ENCODE measurements at places on chromosomes 3 and 15.

DNA sequence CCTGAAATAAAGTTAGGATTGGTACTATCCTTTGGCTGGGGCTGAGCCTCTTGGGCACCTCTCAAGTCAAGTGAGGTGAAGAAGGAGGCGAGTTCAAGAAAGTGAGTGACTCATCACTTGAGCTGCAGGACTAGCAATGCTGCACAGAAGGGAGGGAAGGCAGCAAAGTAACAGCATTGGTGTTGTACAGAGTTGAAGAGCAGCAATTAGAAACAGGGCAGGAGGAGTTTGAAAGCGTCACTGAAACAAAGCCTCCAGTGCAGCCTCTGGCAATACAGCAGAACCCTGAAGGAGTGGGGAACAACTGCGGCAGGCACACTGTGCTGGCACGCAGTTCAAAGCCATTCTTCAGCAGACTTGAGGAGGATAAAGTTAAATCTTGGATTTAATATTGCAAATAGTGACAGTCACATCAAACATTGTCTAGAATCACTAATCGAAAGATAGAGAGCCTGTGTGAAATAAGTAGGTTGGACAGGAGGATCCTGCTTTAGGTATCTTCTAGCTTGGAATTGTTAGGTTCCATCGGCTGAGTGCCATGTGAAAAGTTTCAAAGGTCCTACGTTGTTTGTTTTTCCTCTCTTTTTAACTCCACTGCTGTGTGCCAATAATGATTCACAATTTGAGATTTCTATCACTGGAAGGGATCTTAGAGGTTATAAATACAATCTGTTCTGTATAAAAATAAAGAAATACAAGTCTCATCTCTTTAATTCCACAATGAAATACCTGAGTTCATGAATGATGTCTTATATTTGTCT is 479.8 kb downstream of the NAALADL2 start:
- no peak for DNase-seq

- DNase-seq, result no peak
Measured at GRCh38 chr3:147816752-147817151, 407.6 kb downstream of the ZIC1 start.

DNA sequence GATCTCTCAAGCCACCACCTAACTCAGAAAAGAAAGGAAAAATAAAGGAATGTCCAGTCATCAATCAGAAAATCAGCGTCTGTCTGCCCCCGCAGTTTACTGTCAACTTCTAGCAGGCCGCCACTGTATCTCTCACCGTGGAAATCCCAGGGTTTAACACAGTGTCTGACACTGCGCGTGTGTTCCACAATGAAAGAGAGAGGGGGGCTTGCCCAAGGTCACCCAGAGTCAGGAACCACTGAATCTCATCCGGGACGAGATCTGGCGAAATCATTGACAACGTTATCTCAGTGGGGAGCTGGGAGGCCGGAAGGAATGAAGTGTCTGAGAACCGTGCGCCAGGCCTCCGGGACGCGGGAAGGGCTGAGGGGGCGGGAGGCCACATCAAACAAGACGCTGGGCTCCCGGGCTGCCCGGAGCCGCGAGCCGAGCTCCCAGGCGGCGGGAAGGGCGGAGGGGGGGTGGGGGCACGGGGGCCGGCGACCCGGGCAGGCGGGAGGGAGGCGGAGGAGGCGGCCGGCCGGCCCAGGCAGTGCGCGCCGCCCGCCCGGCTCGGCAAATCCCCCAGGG is 2.2 kb upstream of the HES1 start:
- no peak for DNase-seq

DNA sequence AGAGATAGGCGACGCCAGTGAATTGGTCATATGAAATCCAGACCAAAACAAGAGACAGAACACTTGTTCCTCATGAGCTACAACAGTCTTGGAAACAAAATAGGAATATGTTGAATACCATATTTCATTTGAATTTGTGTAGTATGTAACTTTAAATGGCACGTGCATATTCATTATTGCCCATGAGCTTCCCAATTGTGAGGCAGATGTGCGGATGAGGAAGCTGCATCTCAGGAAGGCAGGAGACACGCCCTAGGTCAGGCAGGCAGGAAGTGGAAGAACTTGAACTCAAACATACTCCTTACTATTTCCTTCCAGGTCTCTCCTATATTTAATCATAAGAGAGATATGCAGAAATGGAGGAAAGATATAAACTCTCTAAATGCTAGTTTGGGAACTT is 106.8 kb upstream of the SLC2A2 start:
- DNase-seq, result no peak

- DNase-seq, result no peak
Measured at GRCh38 chr15:40445421-40445922, 4.7 kb downstream of the BAHD1 start.

DNA sequence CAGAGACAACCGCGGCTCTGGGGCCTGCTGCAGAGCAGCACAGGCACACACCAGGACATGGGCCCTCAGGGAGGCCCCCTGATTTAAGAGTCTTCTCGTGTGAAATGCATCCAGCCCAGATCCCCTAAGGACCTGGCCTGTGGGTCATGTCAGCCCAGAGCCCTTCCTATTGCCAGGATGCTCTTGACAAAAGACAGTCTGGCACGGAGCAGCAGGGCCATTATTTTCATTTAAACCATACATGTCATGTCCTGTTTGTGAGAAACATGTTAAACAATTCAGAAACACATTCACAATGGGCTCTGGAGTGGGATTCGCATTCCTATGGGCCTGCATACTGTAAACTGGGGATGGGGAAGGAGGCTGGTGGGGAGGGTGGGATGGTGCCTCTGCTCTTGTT is 367.4 kb upstream of the WNT5A start:
- no peak for DNase-seq

DNA sequence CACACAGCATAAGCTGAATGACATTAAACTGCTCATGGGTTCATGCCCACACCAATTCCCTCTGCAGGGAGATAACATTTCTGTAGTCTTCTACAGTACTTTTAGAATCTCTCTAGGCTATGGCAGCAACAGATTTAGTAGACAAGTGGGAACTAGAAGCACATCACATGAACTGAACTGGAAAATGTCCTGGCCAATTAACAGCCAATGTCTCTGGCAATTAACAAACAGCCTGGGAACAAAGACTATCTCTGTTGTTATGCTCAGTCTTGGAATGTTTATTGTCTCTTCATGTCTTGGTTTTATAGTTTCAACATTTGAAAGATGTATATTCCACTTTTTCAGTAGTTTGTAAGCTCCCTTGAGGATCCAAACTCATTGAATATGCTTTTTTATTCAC is 523.2 kb upstream of the NAALADL2 start:
- no peak for DNase-seq

- DNase-seq, result no peak
Measured at GRCh38 chr15:67809441-67809840, 15.9 kb upstream of the SKOR1 start.

- DNase-seq, result no peak
Measured at GRCh38 chr15:51755790-51756189, 4.4 kb downstream of the TMOD2 start.

DNA sequence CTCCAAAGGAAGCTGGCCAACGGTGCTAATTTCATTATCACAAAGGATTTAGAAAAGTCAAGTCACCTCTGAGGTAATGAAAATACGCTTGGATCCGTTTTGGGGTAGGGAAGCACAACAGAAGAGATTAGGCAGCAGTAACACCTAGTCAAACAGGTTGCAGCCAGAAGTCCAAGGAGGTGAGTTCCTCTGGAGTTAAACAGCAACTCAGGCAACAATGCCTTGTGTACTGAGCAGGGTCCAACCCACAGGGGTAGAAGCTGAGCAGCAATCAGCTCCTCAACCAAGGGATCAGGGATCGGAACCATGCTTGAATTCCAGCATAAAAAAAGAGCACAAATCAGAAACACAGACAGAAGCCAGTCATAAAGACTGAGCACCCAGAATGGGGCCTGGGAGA is 88.1 kb upstream of the SPRED1 start:
- no peak for DNase-seq

- no peak for DNase-seq
Measured at GRCh38 chr3:113908133-113908532, 39.7 kb upstream of the ZDHHC23 start.

- no peak for DNase-seq
Measured at GRCh38 chr3:179760944-179761343, 108.1 kb downstream of the USP13 start.

GRCh38 chr3:134363381-134363755 is 10.9 kb downstream of the AMOTL2 start:
- no peak for DNase-seq

DNA sequence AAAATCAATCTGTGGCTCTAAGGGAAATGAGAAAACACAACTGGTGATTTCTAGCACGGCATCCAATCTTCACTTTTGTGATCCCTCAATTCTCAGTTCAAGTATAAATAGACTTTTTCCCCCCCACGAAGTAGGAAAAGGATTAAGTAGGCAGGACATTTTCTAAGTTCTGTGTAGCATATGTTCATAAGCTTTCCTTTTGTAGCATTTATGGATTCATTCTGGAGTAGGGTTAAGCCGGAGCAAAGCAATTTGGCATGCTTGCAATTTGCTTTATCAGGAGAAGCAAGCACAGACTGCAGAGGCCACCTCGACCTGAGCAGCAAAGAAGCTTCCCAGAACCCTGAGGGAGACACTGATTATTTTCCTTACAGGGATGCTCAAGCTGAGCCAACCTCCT is 66.3 kb downstream of the FHIT start:
- DNase-seq, result no peak

DNA sequence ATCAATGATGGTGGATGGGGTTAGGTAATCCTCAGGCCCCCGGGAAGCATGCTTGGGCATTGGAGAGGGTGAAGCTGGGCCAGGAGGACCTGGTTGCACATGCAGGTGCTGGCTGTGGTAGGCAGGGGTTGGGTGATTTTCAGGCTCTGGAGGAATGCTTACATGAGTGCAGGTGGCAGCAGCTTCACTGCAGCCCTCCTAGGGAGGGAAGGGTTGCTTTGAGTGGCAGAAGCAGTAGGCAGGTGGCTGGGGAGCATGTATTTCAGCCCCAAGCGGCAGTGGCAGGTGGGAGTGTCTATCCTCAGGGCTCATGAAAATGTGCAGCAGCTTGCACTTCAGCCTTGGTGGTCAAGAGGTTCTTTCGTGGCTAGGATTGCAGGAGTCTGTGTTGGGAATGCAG is 230.0 kb upstream of the CTNNB1 start:
- no peak for DNase-seq

DNA sequence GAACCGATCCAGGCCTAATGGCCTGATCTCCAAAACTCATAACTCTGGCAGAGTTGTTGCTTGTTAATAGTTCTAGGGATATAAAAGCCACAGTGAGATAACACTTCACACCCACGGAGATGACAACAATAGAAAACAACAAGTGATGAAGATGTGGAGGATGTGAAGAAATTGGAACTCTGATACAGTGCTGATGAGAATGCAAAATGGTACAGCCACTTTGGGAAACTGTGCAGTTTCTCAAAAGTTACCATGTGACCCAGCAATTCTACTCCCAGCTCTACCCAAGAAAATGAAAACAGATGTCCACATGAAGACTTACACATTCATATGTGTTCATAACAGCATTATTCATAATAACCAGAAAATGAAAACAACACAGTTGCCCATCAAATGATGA is 3.8 kb downstream of the CMTM7 start:
- DNase-seq, result no peak

DNA sequence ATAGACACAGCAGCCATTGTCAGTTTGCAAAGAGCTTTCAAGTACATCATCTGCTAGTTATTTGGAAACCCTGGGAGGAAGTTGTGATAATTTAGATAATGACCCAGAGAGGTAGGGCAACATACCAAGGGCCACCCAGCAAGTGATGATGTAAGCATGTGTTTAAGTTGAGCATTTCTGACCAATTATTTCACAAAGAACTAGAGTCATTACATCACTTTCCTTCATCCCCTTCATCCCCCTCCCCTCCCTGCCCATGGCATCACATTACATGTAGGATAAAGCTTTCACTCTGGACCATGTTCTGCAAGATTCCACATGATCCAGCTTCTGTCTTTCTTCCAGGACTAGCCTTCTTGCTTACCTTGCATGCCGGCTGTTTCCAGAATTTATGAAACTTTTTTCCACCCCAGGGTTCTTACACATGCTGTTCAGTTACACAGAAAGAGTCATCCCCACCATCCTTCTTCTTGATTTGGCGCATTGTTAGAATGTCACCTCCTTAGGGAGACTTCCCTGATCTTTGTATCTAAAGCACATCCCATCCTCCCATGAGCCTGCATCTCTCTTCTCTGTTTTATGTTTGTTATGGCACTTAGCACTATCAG is 71.3 kb downstream of the PTPRG start:
- DNase-seq, result no peak

GRCh38 chr15:60122691-60123090 is 118.6 kb downstream of the FOXB1 start:
- DNase-seq, result no peak

- DNase-seq, result no peak
Measured at GRCh38 chr3:162540421-162540820, 1043.8 kb downstream of the OTOL1 start.

- no peak for DNase-seq
Measured at GRCh38 chr15:60970246-60971170, 258.6 kb downstream of the RORA start.

DNA sequence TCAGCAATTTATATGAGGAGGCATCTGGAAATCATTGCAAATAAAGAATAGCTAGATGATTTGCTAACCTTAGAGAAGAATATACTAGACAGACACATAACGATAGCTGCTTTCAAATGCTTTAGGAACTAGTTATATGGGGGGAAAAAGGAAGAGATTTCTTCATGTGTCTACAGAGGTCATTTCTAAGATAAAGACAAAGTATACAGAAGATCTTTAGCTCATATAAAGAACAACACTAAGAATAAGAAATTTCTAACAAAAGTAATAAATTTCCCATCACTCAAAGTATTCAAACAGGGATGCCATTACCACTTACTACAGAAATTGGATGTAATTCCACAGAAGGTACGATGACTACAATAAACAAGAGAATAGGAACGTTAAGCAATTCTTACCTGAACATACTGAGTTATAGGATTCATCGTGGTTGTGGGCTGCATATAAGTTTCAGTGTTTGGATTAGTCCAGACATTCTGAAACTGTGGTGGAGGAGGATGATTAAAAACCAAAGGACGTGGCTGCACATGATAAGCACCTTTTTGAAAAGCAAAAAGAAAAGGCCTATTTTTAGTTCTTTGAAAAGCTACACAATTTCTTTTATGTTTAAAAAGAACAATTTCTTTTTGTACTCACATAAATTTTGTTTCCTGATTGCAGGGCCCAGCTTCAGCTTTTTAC is 8.7 kb downstream of the DAZL start:
- no peak for DNase-seq

- DNase-seq, result no peak
Measured at GRCh38 chr15:58462973-58463663, 31.3 kb downstream of the LIPC start.

GRCh38 chr15:49628379-49628778 is 7.5 kb downstream of the DTWD1 start:
- no peak for DNase-seq

DNA sequence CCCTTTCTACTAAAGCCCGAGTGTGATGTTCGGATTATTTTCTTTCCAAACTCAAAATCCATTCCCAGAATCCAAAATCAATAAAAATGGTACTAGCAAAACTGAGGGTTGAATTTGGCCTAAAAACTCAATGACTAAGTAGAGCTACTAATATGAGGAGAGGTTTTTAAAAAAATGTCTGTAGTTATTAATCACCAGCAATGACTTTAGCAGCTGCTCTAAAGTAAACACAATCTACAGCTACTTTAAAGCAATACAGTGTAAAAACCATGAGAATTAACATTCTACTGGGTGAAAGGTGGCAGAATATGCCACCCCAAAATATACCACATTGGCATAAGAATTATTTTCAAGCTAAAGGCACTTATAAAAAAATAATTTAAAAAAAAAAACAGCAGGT is 23.5 kb downstream of the FHIT start:
- DNase-seq, result no peak

All from T-cell (primary cell).